ENCODE measurements at places on chromosomes 13 and 19. TPM values are rescaled to one million over a fixed set of nuclear protein-coding genes. Genes with fewer than 3 reads are reported as not detected.

- no peak overlapping the region for H3K4me3 ChIP-seq
- H3K27me3 ChIP-seq, result no peaks in the 10 kb centered on the region
- no peaks in the 10 kb centered on the region for H3K36me3 ChIP-seq
- no peaks in the 10 kb centered on the region for H3K4me1 ChIP-seq
These were observed 23.3 kb downstream of the ZBTB7A start for GRCh38 chr19:4043401-4043800.

DNA sequence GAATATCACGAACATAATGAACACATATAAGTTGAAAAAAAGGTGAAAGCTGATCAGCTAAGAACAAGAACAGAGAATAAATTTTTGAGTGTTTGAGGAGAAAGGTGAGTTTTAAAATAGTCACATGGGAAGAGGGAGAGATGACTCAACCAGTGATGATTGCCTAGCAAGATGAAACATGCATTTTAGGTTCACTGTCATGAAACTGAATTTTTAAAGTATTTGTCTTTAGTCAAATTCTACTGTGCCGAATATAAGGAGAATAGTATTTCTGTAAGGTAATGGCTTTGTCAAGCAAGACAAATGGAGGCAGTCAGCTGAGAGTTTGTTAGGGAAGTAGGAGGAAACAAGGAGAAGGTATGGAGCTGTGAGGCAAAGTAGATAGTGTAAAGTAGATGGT is 2557.4 kb downstream of the PCDH9 start:
- no peak for DNase-seq
- H3K27me3 ChIP-seq, result no peaks in the 10 kb centered on the region

- H3K4me1 ChIP-seq, result peaks cover 1% of the 10 kb centered on the region
- DNase-seq, result no peak
- no peaks in the 10 kb centered on the region for H3K36me3 ChIP-seq
These were observed 4.1 kb upstream of the ZNF420 start for GRCh38 chr19:37074111-37074510.

Gene PPP1R12C
- 69.7 TPM for total RNA-seq

DNA sequence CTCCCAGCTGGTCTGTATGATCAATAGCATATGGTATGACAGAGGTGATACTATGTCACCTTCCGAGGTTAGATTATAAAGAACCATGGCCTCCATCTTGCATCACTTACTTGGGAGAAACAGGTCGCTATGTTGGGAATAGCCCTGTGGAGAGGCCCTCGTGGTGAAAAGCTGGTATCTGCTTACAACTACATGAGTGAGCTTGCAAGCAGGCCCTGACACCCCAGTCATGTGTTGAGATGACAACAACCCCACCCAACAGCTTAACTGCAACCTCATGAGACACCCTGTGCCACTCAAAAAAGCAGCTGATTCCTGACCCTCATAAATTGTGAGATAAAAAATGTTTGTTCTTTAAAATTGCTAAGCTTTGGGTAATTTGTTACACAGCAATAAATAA is 18.8 kb downstream of the MTRF1 start:
- H3K36me3 ChIP-seq, result no peaks in the 10 kb centered on the region
- no peaks in the 10 kb centered on the region for H3K4me1 ChIP-seq
- H3K27me3 ChIP-seq, result no peaks in the 10 kb centered on the region
- peak overlapping the region; percentile 40 for H3K27ac ChIP-seq
- no peak for DNase-seq

GRCh38 chr13:95623141-95623540 is 21.4 kb downstream of the DZIP1 start:
- no peaks in the 10 kb centered on the region for H3K36me3 ChIP-seq
- no peaks in the 10 kb centered on the region for H3K27me3 ChIP-seq
- H3K4me1 ChIP-seq, result no peaks in the 10 kb centered on the region

DNA sequence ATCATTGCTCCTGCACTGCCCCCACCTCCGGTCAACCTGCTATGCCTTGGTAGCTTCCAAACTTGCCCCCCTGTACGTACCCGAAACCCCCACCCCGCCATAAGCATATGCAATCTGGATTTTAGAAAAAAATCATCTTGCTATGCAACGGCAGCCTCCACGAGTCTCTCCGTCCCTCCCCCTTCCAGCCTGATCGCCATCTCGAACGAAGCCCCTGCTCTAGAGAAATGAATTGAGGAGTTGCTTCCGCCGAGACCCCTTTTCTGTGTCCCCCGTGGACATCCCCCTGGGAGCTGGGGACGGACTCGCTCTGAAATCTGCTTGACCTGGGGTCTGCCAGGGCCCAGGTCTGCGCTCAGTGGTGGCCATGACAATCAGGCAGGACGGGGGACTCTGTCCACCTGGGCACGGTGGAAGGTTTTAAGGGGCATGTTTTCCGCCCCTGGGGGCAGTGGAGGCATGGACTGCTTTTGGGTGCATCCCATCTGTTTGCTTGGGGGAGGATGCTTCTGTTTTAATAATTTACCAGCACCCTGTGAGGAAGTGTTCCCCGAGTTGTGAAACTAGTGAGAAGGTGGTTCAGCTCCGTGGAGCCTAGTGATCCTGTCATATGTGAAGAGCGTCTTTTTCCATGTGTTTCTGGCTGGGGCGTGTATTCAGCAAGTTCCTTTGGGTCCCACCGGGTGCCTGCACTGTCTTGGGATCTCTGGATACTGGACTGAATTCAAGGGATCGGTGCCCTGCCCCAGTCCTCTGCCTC is 1.0 kb downstream of the KDM4B start:
- H3K27ac ChIP-seq, result peak overlapping the region; percentile 69
- no peaks in the 10 kb centered on the region for H3K27me3 ChIP-seq
- no peak for DNase-seq
- H3K36me3 ChIP-seq, result no peaks in the 10 kb centered on the region
- H3K4me3 ChIP-seq, result peak overlapping the region; percentile 84
- peaks cover 23% of the 10 kb centered on the region for H3K4me1 ChIP-seq

GRCh38 chr19:3725640-3726310 is 17.6 kb downstream of the TJP3 start:
- H3K36me3 ChIP-seq, result no peaks in the 10 kb centered on the region
- H3K4me1 ChIP-seq, result peaks cover 3% of the 10 kb centered on the region
- peak; percentile 58 for DNase-seq
- no peaks in the 10 kb centered on the region for H3K27me3 ChIP-seq
- H3K27ac ChIP-seq, result no peak overlapping the region
- H3K4me3 ChIP-seq, result no peak overlapping the region

- H3K27me3 ChIP-seq, result no peaks in the 10 kb centered on the region
- no peaks in the 10 kb centered on the region for H3K36me3 ChIP-seq
- H3K27ac ChIP-seq, result no peak overlapping the region
- no peaks in the 10 kb centered on the region for H3K4me1 ChIP-seq
These were observed 1465.5 kb downstream of the SLITRK5 start for GRCh38 chr13:89136678-89137077.

- peaks cover 5% of the 10 kb centered on the region for H3K4me1 ChIP-seq
- peak; percentile 61 for DNase-seq
- H3K36me3 ChIP-seq, result no peaks in the 10 kb centered on the region
- no peak overlapping the region for H3K27ac ChIP-seq
- H3K27me3 ChIP-seq, result no peaks in the 10 kb centered on the region
These were observed 21.8 kb downstream of the DCAF15 start for GRCh38 chr19:13974073-13974472.

DNA sequence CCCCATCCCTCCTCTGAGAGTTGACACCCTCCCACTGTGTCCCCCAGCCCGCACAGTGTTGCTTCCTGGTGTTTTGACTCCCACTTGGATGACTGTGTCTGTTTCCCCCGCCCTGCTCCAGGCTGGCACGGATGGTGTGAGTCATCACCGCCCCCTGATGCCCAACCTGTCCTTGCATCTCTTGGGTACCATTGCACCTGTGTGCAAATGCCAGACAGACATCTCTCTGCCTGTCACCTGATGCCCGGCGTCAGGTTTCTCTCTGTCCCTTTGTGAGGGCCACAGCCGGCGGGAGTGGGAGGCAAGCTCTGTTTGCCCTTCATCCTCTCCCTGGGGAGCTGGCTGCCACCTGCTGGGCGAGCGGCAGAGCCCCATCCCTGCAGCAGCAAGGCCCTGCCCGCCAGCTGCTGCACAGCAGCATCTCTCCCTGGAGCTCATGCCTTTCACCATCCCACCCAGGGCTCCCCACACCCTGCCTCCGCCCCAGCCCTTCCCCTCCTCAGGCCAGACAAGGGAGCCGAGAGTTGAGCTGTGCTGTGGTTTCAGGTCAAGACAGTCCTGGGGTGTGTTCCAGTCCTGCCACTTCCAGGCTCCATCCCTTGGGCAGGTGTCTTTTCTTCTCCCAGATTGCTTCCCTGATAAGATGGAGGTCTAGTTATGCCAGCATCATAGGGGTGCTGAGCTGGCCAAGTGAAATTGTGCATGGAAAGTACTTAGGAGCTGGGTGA is 29.7 kb downstream of the NKPD1 start:
- no peaks in the 10 kb centered on the region for H3K36me3 ChIP-seq
- DNase-seq, result peak; percentile 62
- H3K27me3 ChIP-seq, result no peaks in the 10 kb centered on the region

- DNase-seq, result no peak
- no peaks in the 10 kb centered on the region for H3K36me3 ChIP-seq
- H3K27ac ChIP-seq, result no peak overlapping the region
- peaks cover 7% of the 10 kb centered on the region for H3K4me1 ChIP-seq
- H3K4me3 ChIP-seq, result no peak overlapping the region
These were observed 12.7 kb upstream of the WBP4 start for GRCh38 chr13:41048640-41049039.

Data from hepatocyte (in vitro differentiated cells).